ENCODE measurements at places on chromosomes 7 and 10.

GRCh38 chr7:92873776-92874175 lies 37.4 kb upstream of the CDK6 start:
- ATAC-seq = no peak

- no peak for ATAC-seq
Measured at GRCh38 chr10:114395366-114396022, 8.8 kb downstream of the AFAP1L2 start.

DNA sequence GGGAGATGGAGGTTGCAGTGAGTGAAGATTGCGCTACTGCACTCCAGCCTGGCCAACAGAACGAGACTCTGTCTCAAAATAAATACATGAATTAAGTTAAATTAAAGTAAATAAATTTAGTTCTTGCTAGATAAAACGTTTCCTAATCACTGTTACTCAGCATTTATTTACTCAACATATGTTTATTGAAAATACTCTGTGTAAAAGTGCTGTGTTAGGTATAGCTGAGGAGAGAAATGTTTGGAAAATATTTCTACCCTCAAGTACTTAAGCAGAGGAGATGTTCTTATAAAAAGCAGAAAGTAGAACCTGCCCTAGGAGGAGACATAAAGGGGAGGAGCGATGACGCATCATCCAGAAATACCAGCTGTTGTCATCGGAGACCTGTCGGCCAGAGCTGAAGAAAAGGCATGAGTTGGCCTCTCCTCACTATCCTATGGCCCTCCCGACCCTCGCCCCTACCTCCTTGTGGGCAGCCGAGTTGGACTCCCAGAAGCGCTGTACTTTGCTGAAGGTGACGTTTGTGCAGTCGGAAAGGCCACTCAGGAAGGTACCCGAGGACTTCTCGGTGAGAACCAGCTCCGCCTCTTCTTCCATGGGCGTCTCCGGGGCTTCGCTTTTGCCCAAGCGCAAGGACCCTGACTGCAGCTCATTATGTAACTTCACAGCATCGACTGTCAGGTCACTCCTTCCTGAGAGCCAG lies 1.1 kb downstream of the RRP12 start:
- ATAC-seq = peak; percentile 31

DNA sequence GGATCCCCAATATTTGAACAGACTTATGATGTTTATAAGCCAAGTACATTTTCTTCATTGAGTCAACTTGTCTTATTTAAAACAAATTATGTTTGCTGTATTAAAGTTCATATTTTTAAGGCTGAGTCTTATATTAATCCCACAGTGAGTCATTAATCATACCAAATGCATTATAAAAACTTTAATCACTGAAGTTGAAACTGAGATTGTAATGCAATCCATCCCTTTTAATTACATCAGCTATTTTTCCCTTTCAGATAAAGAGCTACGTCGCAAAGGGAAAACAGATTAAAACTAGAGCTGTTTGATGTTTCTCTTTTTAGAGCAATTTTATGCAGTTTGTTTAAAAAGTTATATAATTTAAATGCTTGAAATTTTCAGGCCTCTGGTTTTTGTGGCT lies 183.0 kb downstream of the ARID5B start:
- ATAC-seq = no peak

- ATAC-seq = no peak
Measured at GRCh38 chr7:125089171-125089570, 159.5 kb upstream of the POT1 start.
